Activated CD8-positive, alpha-beta memory T cell treated with anti-CD3 and anti-CD28 coated beads, Interleukin-2, amount 50 U/mL, for 48 hours (primary cell): ENCODE measurements at places on chromosomes 12 and 14.
A peak's percentile ranks its signal among the peaks of the same experiment; 100 is the strongest.

DNA sequence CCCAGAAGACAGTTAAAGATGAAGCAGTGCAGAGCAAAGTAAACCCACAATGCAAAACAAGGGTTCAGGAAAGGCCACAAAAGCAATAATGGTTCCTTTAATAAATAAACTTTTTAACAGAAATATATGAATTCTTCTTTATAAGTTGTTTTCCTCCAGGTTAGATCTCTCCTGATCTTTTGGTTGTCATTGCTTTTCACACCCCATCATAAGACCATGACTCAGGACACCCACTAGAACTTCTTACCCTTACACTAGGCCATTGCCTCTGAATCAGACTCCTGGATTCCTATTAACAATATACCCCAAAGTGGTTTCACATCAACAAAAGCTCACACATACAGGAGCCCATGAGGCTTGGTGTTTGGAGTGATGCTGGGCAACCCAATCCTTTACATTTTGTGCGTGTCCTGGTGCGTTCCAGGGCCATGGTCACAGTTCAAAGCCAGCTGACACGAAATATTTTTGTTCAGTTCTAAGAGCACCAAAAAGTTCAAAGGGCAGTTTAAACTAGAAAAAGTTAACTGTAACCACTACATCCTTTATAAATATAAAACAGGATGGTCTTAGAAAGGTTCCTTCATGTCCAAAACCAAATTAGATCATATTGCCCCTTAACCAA lies 187.0 kb downstream of the EPS8 start:
- no peak for DNase-seq

- no peak for DNase-seq
Observed at GRCh38 chr12:57623385-57623784, 9.6 kb downstream of the B4GALNT1 start.

DNA sequence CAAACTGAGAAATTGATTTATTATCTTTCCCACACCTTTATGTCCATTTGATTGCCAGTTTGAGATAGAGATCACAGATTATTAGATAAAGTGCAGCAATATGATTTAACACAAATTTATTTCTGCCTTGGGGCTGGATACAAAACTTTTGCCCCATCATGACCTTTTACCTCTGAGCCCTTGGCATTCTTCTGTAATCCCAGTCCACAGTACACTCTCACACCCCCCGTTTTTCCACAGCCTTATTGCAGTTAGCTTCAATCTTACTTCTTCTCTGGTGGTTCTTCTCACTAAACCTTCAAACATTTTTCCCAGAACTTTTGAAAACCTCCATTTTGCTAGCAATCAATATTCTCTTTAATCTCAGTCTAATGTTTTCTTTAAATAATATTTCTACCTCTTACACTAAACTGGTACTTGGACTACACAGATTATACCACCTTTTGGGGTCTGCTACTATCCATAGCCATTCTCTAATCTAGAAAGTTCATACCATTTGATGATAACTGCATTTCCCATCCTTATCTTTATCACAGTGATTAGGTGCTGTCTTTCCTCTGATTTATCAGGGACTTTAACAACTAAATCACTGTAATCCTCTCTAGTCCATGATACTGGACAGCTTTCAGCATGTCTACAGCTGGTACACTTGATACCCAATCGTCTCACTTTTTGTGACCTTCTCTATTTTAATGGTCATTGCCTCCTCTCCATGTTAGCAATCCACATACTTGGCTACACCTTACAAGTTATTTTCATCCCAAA lies 186.7 kb upstream of the PDE3A start:
- DNase-seq: no peak

- DNase-seq: no peak
Observed at GRCh38 chr12:50771409-50771808, 7.5 kb downstream of the ATF1 start.

GRCh38 chr12:92408072-92408900 lies 262.6 kb upstream of the BTG1 start:
- DNase-seq: peak; percentile 61

DNA sequence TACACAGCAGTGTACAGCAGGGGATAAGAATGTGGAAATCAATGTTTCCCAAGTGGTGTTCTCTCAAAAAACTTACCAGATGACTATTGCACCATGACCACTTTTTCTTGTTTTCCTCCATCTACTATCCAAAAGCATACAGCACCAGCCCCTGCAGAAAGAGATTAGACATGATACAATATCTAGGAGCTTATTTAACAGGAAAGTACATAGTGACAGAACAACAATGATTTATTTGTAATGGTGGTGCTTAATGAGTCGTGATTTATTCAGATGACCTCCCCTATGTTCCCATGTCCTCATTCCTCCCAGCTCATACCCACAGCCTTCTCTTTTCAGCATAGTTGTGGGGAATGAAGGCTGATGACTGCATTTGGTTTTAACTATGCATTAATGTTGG lies 413.6 kb downstream of the BTG1 start:
- no peak for DNase-seq

- no peak for DNase-seq
Observed at GRCh38 chr14:34676516-34677211, 37.7 kb downstream of the CFL2 start.

GRCh38 chr12:20822415-20822814 lies 11.9 kb downstream of the SLCO1B3 start:
- DNase-seq: no peak

GRCh38 chr12:92297932-92298696 lies 152.5 kb upstream of the BTG1 start:
- no peak for DNase-seq

DNA sequence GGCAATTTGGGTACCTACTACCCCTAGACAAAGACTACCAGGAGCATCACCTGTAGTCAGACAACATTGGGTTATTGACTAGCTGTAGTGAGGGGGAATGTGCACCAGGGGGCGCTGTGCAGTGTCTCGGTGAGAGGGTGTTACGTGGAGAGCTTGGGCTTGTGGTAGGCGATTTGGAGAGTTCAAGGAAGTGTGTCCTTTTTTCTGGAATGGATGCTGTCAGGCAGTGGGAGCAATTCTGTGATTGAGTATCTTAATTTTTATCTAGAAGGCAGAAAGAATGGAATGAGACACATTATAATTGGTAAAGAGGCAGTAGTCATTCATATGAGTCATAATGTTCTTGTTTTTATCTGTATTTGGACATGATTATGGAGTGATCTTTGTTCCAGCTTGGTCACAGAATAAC lies 187.7 kb downstream of the GALC start:
- DNase-seq: peak; percentile 86

- no peak for DNase-seq
Observed at GRCh38 chr14:59376686-59377085, 88.5 kb downstream of the GPR135 start.

DNA sequence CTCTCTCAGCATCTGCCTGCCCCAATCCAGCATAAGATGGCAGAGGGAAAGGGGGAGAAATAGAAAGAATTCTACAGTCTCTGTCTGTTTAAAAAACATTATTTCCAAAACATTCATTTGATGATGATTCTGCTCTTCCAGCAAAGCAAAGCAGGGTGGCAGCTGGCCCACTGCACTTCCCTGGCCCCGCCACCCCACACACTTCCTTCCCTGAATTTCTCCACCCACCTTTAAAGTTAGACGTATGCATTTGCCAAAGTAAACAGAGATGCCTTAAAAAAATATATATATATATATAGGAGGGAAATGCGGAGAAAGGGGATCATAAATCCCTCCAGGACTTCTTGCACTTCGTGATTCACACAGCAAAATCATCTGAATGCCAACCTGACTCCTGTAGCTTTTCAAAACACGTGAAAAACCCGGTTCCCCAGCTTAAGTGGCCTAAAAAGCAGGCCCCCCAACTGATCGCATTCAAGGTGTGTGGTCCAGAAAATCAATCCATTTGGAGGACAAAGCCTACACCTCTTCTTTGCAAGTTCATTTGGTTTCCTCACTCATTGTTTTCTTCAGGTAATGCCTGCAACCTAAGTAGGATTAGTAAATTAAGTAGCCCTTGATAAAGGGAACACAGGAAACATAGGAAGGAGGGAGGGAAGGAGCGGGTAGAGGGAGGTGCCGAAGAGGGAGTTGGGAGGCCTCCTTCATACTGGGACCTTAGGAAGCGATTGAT lies 68.8 kb downstream of the LLPH start:
- no peak for DNase-seq

DNA sequence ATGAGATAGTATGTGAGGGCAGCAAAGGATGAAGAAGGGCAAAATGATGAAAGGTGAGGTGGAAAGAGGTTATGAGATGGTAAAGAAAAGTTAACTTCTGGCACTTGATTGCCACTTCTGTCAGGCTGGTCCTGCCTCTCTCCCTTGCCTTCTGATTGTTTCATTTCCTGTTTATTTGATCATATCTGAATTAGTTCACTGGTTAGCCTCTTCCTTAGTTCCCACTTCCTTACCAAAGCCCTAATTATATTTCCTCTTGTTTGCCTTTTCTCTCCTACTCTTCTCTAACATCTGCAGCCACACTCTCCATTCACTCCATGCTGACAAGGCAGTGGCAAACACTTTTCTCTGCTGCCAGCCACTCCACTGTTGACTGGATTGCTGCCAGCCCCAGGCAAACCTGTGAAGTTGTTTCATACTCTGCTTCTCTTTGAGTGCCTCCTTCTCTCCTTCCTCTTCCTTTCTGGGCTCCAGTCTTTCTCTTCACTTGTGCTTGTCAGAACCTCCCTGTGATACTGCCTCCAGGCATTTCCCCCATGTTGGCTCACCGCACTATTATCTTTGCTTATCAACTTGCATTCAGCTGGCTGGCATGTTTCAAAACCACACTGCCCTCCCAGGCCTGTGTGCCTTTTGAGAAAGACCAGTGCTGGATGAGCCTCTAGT lies 8.1 kb downstream of the PNP start:
- no peak for DNase-seq

DNA sequence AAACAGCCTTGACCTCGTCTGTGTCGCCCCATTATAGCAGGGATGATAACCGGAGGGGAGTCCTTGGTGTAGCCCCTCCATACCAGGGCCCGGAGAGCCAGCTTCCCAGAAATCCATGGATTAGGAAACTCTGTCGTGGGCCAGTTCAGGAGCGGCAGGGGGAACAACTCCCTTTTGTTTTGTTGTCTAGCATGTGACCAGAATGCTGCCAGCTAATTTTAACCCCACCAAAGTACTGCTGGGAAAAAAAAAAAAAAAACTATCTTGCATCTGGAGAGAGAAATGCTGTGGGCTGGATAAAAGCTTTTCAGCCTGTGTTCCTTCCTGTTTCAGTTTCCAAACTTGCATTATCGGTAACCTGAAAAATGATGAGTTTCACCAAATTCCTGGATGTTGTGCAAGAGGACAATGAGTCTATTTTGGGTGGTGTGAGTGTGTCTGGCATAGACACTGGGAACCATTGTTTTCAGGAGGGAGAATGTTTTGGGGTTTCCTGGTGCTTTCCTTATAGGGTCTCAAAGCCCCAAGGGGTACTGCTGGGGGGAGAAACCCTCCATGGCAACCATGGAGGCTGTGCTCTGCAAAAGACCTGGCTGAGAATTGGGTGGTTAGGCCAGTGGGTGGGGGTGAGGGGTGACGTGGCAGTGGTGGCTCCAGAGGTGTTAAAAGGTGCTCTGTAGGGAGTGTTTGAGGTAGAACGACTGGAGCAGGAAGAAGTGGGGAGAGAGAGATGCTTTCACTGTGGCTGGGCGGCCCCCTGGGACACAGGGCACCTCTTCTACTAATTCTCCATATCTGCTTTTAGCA lies 14.9 kb upstream of the IRF2BPL start:
- no peak for DNase-seq

GRCh38 chr14:94113073-94113472 lies 2.5 kb downstream of the IFI27 start:
- DNase-seq: peak; percentile 26

DNA sequence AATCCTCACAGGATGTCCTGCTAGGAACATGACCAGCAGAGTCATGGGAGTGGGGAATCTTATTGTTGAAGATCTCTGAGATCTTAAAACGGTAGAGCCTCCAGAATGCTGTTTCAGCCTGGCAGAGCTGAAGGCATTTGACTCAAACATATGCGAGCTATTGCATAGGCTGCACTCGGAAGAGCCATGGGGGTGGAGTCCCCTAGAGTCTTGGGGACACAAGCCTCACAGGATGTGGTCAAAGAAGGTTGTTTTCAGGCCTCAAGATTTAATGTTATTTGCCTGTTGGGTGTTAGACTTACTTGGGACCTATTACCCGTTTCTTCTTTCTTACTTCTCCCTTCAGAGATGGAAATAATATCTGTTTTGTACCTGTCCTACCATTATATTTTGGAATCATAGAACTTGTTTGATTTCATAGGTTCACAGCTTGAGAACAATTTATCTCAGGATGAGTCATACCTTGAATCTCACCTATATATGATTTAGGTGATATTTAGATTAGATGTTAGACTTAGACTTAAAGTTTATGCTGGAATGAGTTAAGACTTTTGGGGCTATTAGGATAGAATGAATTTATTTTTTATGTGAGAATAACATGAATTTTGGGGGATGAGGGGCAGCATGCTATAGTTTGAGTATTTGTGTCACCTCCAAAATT lies 172.2 kb upstream of the ATP2B1 start:
- peak; percentile 55 for DNase-seq

- no peak for DNase-seq
Observed at GRCh38 chr12:53461059-53461458, 9.2 kb downstream of the PCBP2 start.

GRCh38 chr12:43692064-43692463 lies 66.5 kb downstream of the PUS7L start:
- DNase-seq: no peak

DNA sequence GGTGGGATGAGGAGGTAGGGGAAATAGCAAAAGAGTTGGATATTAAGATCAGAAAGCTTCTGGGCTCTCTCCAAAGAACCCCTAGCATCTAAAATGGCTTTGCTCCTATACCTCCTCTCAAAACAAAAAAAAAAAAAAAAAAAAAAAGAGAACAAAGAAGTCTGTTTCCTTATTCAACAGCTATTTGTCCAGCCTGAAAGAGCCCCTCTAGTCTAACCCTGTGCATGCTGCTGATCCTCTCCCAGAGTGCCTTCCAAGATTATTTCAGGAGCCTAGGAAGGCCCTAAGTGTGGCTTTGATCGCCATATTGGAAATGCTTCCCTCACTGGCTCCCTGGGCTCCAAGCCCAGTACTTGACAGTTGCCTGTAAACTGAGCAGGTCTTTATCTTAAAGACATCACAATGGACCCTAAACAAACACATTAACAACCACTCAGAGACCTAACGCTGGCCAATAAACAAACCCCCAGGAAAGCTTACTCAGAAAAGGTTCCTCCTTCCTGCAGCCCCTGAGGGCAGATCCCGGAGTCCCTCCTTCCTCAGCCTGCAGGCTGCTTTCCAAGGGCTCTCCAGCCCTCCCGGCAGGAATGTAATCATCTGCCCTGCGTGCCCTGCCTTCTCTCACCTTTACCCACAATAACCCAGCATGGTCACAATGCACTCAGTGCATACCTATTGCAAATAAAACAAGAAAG lies 17.4 kb upstream of the COL2A1 start:
- no peak for DNase-seq

DNA sequence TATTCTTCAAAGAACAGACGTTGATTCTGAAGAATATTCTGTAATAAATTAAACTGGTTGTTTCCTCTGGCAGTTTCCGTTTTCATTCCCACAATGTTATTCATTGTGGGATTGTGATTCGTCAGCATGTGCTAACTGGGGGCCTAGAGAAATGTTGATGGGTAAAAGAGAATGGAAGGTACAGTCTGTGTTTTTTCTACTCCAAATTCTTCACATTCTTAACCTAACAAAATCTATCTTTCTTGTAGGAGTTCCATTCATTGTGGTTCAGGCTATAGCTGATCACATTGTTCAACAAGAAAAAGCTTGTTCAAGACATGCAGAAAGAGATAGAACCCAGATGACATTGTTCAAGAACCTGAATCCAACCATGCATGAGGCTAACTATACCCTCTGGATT lies 5.9 kb downstream of the CD163 start:
- DNase-seq: no peak
